Choroid plexus epithelial cell (primary cell): ENCODE measurements at places on chromosomes 6 and 20.
A peak's percentile ranks its signal among the peaks of the same experiment; 100 is the strongest.

- DNase-seq, result no peak
Observed at GRCh38 chr6:129707028-129707427, 2.9 kb downstream of the ARHGAP18 start.

DNA sequence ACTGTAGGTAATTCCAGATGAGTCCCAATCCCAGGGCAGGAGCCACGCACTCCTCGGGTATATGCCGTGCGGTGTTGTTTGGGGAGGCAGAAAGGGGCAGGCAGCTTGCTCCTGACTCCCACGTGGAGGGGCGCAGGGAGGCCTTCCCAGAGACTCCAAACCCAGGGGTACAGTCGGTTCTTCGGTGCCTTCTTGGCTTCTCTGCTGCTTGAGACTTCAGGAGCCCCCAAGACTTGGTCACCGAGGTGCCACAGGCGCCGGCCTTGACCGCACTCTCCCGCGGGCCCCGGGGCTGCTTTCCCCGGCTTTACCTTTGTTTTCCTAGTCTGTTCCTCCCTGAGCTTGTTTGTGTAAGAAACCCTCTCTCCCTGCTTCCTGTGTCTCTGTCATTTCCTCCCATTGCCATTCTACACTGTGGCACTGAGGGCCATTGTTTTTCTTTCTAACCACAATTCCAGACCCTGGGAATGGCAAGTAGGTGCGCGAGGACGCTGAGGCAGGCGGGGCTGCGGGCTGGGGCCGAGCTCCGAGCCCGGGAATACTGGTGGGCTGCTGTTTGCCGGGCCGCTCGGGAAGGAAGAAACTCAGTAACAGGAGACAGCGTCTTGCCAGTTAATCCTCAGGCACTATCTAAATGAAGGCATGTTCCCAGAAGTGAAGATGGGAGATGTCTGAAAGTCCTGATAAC is 215.6 kb upstream of the HEY2 start:
- DNase-seq, result no peak

GRCh38 chr6:154878871-154879491 is 116.1 kb upstream of the TIAM2 start:
- no peak for DNase-seq

DNA sequence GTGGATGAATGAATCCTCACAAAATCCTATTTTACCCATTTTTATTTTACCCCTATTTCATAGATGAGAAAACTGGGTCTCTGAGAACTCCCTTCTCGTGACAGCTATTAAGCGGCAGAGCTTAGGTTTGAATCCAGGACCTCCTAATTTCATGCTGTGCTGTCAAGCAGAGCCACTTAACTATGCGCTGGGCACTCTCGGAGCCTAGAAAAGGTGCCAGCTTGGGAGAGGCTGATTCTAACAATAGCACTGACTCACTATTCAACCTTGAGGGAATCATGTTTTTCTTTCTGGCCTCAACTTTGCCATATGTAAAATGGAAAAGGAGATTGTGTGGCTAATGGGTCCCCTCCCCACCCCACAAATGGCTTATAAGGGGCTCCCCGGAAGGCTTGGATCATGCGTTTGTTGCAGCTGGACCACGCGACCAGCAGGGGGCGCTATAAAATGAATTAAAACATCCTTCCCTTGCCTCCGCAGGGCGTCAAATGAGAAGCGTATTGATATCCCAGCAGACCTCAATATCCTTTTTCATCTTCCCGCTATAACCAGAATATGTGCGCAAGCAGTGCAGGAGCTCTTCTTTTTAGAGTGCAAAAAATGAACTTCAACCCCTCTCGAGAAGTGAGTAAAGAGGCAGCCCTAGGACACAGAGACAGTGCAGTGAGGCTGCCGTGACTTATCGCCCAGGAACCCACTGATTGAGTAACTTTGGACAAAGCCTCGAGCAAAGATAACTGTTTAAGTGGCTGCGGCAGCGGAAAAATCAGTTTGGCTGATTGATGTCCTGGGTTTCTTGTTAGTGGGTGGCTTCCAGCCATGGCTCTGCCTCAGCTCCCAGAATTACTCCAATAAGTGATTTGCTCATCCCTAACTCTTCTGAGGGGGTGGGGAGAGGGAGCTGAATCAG is 12.8 kb upstream of the PDYN start:
- peak; percentile 52 for DNase-seq
